ENCODE measurements at places on chromosomes 7 and 10.

DNA sequence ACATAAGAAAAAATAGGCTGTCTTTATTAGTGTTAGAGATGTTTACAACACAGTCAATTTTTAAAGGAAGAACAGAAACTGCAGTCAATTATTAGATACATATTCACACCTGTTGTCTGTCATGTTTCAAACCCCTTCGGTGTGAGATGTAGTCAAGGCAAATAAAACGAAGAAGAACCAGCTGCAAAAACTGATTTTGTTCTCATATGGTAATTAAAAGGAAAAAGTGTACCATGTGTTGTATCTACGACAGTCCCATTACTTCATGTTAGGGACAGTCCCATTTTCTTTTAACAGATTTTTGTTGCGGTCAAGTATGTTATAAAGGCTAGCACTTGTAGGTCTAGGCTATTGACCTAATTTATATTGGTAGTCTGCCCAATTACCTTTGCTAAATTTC lies 149.4 kb downstream of the LRRN3 start:
- DNase-seq: no peak

DNA sequence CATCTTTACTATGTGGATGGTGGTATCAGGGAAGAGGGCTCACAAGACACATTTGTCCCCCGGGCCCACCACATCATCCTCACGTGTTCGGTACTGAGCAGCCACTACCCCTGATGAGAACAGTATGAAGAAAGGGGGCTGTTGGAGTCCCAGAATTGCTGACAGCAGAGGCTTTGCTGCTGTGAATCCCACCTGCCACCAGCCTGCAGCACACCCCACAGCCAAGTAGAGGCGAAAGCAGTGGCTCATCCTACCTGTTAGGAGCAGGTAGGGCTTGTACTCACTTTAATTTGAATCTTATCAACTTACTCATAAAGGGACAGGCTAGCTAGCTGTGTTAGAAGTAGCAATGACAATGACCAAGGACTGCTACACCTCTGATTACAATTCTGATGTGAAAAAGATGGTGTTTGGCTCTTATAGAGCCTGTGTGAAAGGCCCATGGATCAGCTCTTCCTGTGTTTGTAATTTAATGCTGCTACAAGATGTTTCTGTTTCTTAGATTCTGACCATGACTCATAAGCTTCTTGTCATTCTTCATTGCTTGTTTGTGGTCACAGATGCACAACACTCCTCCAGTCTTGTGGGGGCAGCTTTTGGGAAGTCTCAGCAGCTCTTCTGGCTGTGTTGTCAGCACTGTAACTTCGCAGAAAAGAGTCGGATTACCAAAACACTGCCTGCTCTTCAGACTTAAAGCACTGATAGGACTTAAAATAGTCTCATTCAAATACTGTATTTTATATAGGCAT lies 9.1 kb upstream of the CSGALNACT2 start:
- no peak for DNase-seq

GRCh38 chr10:123945325-123945920 lies 53.8 kb upstream of the CPXM2 start:
- no peak for DNase-seq

- DNase-seq: no peak
These were observed 76.1 kb downstream of the LRRC17 start for GRCh38 chr7:102988631-102989560.

GRCh38 chr7:46197785-46198540 lies 276.9 kb upstream of the IGFBP3 start:
- DNase-seq: no peak

- DNase-seq: no peak
These were observed 258.2 kb downstream of the KIF20B start for GRCh38 chr10:89959433-89960110.

GRCh38 chr10:17790651-17791050 lies 18.5 kb upstream of the MRC1 start:
- no peak for DNase-seq

- DNase-seq: no peak
These were observed 817.6 kb downstream of the TNS3 start for GRCh38 chr7:46764100-46764936.

DNA sequence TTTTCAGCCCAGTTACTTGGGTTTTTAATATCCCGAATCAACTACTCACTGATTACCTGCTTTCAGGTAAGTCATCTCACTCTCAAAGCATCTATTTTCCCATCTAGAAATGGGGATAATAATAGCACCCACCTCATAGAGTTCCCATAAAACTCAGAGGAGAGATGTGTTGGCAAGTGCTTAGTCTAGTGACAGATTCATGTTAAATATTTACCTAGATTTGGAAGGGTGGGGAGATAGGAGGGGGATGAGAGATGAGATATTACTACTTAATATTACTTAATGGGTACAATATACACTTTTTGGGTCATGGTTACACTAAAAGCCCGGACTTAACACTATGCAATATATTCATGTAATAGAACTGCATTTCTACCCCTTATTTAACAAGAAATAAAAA lies 7.0 kb upstream of the A1CF start:
- DNase-seq: no peak

GRCh38 chr7:127177156-127177555 lies 75.6 kb downstream of the GRM8 start:
- no peak for DNase-seq

- DNase-seq: no peak
These were observed 1027.8 kb upstream of the PHF14 start for GRCh38 chr7:9945857-9946256.

- no peak for DNase-seq
These were observed 100.3 kb upstream of the AGBL3 start for GRCh38 chr7:134885967-134886352.

- DNase-seq: no peak
These were observed 142.4 kb upstream of the BMPER start for GRCh38 chr7:33762911-33763306.

GRCh38 chr10:49351669-49352068 lies 44.2 kb downstream of the DRGX start:
- DNase-seq: no peak

DNA sequence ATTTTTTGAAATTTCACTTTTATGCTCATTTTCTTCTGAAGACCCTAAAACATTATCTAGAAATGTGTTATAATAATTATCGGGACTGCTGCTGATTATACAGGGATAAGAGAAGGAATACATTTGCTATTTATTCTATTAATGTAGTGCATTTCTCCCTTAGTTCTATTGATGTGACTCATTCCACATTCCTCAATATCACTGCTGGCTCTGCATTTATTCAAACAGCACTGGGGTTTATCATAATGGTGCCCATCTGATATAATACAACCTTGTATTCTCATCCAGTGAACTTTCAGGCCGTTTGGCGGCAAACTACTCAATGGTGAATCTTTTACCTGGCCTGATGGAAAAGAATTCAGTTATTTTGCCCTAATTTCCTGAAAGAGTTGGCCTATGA lies 7.8 kb downstream of the KCND2 start:
- no peak for DNase-seq

- DNase-seq: no peak
These were observed 74.3 kb downstream of the GLI3 start for GRCh38 chr7:42162560-42163325.

- no peak for DNase-seq
These were observed 8.9 kb downstream of the WAC start for GRCh38 chr10:28541717-28542365.

- no peak for DNase-seq
These were observed 73.4 kb downstream of the AHR start for GRCh38 chr7:17371671-17372524.

- DNase-seq: no peak
These were observed 9.7 kb downstream of the CAMK1D start for GRCh38 chr10:12358863-12359564.

- DNase-seq: no peak
These were observed 23.4 kb downstream of the CYTH3 start for GRCh38 chr7:6249043-6249442.

GRCh38 chr7:105776068-105776790 lies 100.2 kb downstream of the ATXN7L1 start:
- DNase-seq: no peak

DNA sequence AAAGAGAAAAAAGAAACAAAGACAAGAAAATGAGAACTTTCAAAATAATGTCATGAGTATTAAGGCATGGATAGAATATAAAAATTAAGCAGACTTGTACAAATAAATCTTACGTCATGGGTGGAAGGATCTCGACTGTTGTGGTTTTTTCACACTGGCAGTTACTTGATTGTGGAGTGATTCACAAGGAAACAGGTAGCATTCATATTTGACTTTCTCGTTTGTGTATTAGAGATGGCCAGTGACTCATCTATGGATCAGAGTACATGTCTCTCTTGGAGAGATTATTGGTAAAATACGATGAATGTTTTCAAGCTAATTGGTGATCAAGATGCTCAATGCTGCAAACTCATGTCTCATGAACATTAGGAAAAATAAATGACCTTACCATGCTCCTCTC lies 564.3 kb downstream of the GATA3 start:
- no peak for DNase-seq

DNA sequence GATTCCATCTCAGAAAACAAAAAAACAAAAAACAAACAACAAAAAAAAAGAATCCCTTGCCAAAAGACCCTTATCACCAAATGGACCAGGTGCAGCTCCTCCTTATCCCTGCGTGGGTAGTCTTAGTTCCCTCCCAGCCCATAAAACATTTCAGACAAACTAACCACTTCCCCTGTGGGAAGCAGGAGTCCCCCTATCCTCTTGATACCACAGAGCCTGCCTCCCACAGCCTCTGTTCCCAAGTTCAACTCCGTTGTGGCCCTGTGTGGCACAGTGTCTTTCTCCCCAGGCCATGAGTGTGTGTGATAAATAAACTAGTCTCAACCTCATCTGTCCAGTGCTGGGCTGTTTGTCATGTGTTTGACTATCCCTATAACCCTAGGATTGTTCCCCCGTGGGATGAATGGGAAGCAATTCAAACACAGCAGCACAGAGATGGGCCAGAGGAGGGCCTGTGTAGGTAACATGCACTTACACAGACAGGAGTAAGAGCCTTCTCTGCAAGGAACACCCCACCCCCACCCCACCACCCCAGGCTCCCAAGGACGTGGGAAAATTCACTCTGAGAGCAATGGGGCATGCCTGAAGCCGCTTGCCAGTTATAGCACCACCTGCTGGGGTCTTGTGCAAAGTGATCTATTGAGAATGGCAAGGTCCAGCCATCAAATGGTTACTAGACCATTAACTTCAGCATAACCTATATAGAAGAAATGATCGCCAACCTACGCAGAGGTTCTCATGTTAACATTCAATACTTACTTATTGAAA lies 147.1 kb upstream of the GHITM start:
- DNase-seq: no peak

GRCh38 chr7:4806983-4807597 lies 31.7 kb downstream of the AP5Z1 start:
- DNase-seq: no peak

GRCh38 chr10:29224631-29225030 lies 64.2 kb upstream of the LYZL1 start:
- DNase-seq: no peak

GRCh38 chr7:43398831-43399230 lies 184.1 kb upstream of the STK17A start:
- DNase-seq: no peak

GRCh38 chr7:14954035-14954434 lies 51.5 kb upstream of the DGKB start:
- DNase-seq: no peak

DNA sequence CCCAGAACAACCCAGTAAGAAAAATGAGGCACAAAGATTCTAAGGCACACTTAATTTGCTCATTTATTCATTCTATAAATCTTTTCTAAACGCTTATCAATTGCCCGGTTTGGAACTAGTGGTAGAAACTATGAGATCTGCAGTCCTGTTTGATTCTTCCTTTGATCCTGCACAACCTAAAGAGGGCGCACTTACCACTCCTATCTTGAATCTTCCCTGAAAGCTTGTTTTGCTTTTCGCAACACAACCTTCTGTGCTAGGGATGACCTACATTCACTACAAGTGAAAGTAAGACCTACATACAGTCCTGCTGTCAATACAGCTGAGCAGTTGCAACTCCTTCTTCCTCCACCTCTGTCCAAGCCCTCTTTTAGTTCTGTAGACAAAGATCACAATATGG lies 12.6 kb upstream of the ARL4A start:
- no peak for DNase-seq
